ENCODE measurements at places on chromosomes 12 and 14.

- no peak for DNase-seq
These were observed 11.4 kb downstream of the MCRS1 start for GRCh38 chr12:49556391-49557186.

DNA sequence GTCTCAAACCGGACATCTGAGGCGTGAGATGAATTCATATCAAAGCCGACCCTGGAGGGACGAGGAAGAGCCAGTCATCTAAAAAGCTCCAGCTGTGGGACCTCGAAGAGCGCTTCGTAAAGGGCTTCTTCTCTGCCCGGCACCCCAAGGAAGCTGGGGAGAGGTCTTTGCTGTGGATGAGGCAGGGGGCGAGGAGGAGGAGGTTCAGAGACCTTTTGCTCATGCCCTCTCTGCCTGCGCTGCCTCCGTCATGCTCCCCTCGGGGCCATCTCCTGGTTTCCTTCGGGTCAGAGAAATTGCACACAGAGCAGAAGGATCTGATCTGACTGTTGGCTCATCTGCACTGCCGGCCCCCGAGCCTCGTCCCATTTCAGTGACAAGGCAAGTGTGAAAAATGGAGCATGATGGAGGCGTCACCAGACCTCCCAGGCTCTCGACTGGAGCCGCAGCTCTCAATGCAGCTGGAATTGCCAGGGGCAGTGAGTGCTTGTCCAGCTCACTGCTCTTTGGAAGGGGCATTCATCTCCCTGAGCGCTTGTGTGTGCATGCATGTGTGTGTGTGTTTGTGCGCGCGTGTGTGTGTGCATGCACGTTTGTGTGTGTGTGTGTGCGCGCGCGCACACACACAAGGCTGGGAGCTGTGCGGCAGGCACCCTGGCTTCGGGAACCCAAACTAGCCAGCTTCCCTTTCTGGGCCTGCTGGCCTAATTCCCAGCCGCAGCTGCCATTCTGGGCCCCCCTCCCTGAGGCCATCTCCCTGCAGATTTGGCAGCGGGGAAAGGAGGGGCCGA is 9.2 kb downstream of the CABP1 start:
- DNase-seq, result no peak

DNA sequence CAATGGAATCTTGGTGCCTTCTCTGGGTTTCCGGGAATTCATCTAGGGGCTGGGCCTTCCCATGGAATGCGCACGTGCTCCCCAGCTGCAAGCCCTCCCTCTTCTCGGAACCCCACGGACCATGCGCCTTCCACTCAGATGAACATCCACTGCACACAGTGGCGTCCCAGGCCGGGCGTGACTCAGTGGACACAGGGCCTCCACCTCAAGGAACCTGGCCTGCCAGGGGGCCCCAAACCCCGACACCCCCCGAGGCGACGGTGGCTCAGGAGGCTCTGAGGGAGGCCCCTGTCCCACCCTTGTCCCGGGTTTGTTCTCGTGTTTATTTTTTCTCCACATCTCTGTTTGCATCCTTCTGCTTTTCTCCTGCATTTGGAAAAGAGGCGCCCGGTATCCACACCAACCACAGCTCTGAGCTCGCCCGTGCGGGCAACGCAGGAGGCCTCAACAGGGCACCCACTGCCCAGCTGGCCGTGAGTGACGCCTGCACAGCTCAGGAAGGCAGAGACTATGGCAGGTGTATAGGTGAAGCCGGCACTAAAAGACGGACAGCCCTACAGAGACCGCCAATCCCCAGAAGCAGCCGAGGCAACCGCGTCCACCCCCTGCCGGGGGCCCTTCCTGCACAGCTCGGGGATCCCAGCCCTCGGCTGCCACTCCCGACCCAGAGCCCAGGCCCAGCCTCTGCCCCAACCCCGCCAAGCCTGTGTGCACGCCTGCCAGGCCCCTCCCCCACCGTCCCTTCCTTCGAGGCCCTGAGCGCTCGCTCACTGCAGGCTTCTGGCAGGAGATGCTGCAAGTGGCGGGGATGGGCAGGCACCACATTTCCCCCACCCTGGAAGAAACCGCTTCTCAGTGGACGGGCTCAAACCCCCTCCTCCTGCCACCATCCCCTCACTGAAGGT is 23.8 kb upstream of the GALNT9 start:
- no peak for DNase-seq

DNA sequence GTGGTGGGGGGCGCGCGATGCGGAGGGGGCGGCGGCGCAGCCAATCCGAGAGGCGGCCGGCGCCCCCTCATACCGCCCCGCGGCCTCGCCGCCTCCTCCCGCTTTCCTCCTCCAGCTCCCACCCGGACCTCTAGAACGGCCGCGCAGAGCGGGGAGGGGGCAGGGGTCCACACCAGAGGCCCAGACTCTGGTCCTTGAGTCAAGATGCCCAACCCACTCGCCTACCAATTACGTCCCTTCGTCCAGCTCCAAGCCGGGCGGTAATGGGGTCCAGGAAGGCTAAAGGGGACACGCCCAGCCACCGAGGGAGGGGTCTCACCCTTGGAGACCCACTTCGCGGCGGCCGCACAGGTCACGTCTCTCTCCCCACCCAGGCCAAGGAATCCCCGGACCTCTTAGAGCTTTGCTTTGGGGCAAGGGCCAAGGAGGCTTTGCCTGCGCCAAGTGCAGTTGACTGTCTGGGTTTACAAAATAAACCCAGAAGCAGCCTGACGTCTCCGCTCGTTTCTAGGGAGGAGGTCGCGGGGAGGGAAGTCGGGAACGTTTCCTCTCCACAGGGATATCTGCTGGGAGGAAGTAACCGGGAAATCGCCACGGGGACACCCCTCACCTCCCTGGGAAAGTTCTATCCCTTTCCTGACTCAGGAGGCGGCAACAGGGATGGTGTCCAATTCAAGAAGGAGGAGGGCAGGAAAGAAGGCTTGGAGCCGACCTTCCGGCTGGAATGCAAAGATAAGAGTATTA is 394 bp upstream of the AMIGO2 start:
- peak; percentile 64 for DNase-seq

- DNase-seq, result no peak
These were observed 223.8 kb downstream of the VRK1 start for GRCh38 chr14:97021001-97021400.

All from SHP77 treated with DMSO at 0.1 percent for 48 hours (cell line).